ENCODE measurements at places on chromosomes 7 and 10.

DNA sequence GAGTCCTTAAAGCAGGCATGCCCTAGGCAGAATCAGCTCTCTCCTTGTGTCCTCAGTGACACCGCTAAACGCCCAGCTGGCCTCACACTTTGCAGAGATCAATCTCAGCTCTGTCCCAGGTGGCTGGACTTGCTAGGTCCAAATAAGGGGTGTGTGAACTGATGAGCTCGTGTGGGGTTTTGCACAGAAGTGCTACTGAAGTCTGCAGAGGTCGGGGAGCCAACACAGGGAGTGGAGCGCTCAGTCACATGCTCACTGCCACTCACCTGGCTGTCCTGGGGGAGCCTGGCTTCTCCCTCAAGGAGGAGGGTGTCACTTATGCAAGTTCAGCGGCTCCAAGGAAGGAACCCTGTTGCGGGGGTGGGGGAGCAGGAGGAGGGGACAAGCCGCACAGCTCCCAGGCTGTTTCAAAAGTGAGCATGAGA lies 2.0 kb downstream of the ELN start:
- no peak for DNase-seq

GRCh38 chr10:71342573-71343391 lies 23.7 kb downstream of the SLC29A3 start:
- no peak for DNase-seq

DNA sequence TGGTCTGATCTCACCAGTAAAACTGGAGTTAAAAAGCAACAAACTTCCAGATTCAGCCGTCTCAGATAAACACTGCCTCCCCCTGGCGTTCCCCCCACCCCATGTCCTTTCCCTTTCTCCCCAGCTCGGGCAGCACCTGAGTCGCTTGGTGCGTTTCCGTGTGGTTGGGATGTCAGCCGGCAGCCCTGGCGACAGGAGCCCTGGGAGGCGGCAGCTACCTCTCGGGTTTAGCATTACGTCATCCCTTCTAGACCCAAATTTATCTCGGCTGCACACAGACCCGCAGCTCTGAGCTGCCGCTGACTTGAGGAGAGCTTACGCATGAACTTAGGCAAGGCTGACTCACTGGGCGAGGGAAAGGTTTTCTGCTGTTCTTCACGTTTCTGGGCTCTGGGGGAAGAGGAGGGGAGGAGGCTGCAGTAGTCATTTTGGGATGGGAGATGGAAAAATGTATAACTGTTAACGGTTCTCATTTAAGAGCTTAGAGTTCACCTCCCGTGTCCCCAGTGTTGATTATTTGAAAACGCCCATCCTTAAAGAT lies 14.4 kb downstream of the MXI1 start:
- peak; percentile 98 for DNase-seq

DNA sequence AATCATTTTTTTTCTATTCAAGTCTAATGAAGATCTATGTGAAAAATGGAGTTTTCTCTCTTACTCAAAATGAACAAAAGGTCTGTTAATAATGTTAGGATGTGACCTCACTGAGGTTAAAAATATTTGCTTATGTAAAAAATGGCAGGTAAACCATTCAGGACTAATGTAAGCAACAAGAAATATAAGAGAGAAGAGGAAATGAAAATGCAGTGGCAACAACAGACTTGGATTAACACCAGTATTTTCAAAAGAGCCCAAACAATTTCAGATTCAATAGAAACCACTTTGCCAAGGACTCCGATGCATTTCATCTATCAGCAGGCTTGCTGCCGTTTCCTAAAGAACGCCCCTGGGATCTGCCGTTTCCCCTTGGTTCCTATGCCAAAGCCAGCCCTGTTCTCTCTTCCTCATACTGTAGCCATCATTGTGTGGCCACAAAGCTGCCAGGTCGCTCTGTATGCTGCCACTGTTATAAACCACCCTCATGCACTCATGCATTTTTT lies 66.4 kb downstream of the MTURN start:
- no peak for DNase-seq

DNA sequence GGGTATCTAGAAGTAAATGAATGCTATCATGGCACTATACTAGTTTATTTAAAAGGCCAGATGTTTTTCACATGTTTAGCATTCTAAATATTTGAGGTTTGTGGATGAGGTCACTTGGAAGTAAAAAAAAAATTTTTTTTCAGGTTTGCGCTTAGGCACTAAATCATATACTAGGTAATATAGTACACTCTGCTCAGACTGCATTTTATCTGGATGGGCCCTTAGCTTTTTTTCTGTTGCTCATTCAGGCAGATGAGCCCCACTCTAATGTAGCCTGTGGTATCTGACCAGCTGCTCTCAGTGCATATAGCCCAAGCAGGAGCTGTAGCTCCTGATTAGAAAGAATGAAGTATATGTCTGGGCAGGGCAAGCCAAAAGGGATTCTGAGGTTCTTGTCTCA lies 210.1 kb downstream of the AUTS2 start:
- DNase-seq: no peak

- peak; percentile 72 for DNase-seq
Measured at GRCh38 chr7:28093623-28094232, 86.9 kb downstream of the JAZF1 start.

- DNase-seq: no peak
Measured at GRCh38 chr7:41915871-41916270, 213.0 kb upstream of the INHBA start.

DNA sequence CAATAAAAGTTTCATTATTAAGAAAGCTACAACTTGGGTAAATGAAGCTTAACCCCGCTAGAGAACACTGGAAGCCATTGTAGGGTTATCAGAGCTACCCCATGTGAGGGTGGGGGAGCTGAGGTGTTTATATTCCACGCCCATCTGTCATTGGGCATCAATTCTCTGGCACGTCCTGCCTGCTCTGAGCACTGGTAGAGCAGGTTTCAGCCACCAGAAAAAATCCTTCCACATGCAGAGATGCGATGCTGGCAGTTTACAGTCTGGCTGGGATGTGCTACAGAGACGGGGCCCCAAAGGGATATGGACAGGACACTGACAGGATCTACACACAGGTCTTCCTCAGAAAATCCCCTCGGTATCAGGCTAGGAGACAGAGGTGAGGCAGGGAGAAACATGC lies 15.9 kb upstream of the RAPGEF5 start:
- DNase-seq: no peak

DNA sequence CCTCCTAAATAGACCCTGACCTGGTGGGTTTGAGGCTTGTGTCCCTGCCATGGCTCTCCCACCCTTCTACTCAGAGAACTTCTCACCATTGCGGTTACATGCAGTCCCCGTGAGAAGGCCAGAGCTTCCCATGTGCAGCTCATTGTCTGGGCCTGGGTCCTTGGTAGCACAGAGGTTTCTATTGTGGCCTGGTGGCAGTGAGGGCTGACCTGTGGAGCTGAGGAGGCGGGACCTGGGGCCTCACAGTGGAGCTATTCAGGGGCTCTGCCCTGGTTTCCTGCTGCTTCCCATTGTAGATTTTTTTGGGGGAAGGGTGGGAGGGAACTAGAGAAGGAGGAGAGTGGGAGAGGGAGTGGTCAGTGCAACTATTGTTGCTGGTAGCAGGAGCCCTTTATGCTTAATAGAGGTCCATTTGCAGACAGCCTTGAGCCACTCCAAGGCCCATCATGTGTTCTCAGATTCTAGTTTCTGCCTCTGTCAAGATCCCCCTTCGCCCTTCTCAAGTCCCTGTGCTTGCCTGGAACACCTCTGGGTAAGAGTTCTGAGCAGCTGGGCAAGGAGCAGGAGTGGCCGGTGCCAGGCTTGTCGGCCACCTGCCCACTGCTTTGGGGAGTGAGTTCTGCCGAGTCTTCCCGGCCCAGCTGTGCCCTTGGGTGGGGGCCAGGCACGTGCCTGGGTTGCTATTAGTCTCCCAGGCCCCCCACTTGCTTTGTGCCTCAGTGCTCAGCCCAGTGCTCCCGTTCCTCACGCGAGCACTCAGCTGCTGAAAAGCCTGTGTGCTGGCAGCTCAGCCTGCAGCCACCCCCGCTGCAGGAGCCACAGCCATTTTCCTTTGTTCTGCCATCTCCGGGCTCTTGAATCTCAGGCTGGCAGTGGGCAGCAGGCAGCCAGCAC lies 10.7 kb downstream of the TSPAN14 start:
- DNase-seq: no peak

DNA sequence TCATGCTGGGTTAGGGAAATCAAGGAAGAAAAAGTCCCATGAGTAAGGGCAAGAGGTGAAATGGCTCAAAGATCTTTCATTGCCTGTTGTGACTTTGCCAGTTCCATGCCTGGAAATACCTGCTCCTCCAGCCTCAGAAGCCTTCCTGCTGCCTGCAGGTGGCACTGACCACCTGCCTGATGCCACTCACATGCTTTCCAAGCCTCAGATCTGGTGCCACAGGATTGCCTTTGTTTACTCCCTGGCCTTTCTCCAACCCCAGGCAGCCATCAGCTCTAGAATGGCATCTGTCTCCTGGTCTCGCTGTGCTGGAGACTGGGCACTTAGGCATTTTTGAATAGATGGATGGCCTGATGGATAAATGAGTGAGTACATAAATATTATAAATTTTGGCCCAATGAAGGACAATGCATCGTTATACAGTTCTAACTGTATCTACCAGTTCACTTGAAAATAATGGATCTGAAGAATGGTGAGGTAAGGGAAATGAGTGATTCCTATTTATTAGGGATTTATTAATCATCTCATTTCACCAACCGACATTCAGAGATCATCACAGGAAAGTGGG lies 657.2 kb downstream of the INHBA start:
- no peak for DNase-seq

- no peak for DNase-seq
Measured at GRCh38 chr7:21620054-21620453, 77.2 kb downstream of the DNAH11 start.

GRCh38 chr7:148941598-148942275 lies 57.6 kb upstream of the EZH2 start:
- DNase-seq: peak; percentile 91

GRCh38 chr10:58206251-58206650 lies 61.4 kb downstream of the IPMK start:
- DNase-seq: no peak

- no peak for DNase-seq
Measured at GRCh38 chr10:125549653-125550052, 133.3 kb downstream of the TEX36 start.

GRCh38 chr7:92809760-92810573 lies 26.4 kb downstream of the CDK6 start:
- peak; percentile 86 for DNase-seq

- DNase-seq: no peak
Measured at GRCh38 chr10:127934383-127934782, 27.5 kb downstream of the PTPRE start.

GRCh38 chr10:63319231-63319630 lies 146.5 kb downstream of the JMJD1C start:
- no peak for DNase-seq

GRCh38 chr10:42984761-42985325 lies 92.0 kb upstream of the RET start:
- DNase-seq: no peak

DNA sequence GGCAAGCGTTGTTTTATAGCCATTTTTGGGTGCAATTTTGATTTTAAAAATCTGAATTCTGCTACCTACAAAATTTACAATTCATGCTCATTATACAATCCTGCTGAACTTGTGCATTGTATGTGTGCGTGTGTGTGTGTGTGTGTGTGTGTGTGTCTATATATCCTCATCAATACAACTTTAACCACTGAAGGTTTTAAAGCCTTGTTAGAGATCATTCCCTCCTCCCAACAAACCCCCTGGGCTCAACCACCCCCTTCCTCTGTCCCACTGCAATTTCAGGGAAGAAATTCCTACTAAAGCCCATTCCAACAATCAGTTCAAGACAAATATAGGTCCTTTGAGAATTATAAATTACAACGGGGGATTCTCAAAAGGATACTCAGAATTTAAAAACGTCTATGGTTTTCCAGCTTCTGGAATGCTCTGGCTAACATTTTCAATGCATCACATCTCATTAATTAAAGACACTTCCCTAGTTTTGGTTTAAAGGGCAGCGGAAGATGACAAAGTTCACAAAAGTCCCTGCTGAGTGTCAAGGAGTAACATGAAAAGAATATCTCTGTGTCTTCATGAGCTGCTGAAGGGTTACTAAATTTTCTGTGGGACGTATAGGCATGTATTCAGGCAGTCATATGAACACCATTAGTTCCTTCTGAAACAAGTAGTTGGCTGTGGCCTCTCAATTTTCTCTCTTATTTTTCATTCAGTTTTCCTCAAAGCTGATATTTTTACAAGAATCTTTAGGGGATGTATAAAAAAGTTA lies 889 bp upstream of the SEMA3A start:
- DNase-seq: no peak

DNA sequence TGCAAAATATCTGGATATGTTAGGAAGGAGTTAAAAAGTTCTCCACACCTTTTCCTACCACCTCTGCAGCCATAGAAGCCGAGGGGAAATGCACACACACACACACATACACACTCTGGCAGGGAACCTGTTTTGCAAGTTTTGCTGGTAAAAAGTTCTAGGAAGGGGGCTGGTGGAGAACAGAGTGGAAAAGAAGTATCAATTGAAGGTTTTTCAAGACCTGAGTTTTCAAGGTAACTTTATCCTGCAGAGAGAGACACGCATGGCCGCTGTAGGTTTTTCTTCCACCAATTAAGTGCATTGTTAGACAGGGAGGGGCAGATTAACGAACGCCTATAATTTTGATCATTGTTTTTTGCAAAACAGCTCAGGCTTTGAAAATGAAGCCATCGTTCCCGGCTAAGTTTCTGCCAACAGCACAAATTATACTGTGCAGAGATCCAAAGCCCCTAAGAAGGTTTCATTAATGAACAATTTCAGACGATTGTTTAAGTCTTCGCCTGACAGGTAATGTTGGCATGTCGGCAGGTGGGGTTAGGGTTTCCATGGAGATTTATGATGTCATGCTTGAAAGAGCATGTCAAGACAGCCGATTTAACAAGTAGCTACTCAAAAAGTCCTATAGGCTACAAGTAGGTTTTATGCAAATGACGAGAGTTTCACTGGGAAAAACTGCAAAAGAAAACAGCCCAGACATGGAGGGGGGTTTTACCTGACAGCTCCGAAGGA lies 29.7 kb downstream of the KIAA1217 start:
- no peak for DNase-seq
